ENCODE measurements at places on chromosomes 5 and 9.

GRCh38 chr9:83062651-83063527 is at the start of gene RASEF:
RASEF (minus strand) TSS chr9:83063142; CDS start chr9:83062867, 275 bp downstream.
- no peak for DNase-seq

GRCh38 chr9:113574441-113575262 is 111.1 kb downstream of the RGS3 start:
- no peak for DNase-seq

GRCh38 chr5:141439411-141440141 is 9.3 kb downstream of the PCDHGA12 start:
- no peak for DNase-seq

GRCh38 chr9:99000476-99001395 is 57.0 kb downstream of the COL15A1 start:
- peak; percentile 17 for DNase-seq

- DNase-seq = no peak
Observed at GRCh38 chr9:7146582-7146981, 388.8 kb downstream of the KDM4C start.

DNA sequence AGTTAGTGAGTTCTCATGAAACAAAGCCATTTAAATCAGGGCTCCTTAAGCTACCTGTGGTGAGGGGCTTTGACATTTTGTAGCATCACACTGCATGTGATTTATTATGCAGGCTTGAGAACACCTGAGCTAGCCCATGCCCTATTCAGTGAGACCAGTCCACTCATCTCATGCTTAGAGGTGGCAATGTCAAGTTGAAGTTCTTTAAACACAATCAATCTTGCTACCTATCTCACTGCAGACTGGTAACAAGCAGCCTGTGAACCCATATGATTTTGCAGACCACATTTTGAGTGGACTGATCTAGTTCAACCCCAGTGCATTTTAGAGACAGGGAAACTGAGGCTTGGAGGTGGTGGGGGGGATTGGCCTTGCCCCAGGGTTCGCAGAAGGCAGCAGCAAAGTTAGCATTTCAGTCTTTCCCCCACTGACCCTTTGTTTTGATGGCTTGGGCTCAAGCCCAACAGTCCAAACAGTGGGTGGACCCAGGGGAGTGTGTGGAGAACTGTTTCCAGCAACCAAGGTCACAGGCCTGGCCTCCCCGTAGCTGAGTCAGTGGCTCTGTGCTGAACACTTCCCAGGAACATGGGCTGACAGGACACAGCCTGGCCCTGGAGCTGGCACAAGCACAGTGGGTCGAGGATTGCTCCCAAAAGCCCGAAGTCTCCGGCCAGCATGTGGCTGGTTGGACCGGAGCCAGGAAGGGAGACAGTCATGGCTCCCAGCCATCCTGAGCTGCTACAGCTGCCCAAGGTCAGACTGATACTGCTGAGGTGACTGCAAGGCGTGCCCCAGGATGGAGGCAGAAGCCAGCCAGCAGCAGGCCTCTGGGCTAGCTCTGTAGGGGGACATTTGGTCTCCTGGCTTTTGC is 95.3 kb downstream of the RGS3 start:
- DNase-seq = no peak

DNA sequence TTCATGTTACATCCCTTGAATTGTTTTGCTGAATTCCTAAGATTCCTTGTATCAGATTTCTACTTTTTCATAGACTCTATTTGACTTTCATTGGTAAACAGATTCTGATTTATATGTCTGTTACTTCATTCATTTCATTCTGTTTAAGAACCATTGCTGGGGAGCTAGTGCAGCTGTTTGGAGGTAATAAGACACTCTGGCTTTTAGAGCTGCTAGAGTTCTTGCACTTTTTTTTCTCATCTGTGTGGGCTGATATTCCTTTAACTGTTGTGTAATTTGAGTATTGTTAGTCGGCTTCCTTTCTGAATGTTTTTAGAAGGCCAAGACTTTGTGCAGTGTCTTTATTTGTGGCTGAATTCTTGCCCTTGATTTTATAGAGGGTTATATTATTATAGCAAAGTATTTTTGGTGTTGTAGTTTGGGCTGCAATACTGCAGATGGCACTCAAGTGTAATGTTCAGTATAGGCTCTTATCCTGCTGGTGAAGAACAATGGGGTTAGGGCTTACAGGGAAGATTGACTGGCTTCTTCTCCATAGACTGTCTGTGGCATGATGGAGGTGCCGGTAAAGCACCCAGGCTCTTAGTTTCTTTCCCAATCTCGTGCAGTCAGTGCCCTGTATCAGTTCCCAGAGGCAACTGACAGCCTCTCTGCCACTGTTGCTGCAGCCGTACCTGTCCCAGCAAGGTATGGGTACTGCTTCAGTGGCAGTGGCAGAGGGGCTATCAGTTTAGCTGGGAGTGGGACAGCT is 162.2 kb downstream of the OXCT1 start:
- no peak for DNase-seq

GRCh38 chr9:92066168-92066567 is 49.0 kb downstream of the SPTLC1 start:
- DNase-seq = no peak

GRCh38 chr5:167592114-167592513 is 699.3 kb upstream of the WWC1 start:
- no peak for DNase-seq

GRCh38 chr9:75462866-75463265 is 374.6 kb downstream of the OSTF1 start:
- no peak for DNase-seq

DNA sequence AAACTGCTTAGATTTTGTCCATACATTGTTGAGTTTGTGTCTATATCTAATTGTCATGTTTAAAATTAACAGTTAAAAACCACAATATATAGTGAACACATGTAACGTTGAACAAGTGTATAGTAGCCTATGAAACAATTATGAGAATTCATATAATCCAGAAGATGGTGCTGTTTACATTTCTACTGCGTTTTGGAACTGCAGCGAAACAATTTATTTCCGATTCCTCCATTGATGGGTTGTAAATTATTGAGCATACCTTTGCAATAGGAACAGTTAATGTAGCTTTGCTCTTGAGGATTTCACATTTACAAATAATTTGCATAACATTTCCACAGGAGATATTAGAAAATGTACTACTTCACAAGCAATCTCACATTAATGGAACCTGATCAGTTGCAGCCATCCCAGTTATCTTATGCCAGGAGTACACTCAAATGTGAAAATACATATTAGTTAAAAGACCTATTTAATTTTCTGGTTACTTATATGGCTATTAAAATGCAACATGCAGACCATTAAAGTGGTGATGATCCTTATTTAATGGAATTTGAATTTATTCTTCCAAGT is 411.8 kb downstream of the CDH10 start:
- DNase-seq = no peak

DNA sequence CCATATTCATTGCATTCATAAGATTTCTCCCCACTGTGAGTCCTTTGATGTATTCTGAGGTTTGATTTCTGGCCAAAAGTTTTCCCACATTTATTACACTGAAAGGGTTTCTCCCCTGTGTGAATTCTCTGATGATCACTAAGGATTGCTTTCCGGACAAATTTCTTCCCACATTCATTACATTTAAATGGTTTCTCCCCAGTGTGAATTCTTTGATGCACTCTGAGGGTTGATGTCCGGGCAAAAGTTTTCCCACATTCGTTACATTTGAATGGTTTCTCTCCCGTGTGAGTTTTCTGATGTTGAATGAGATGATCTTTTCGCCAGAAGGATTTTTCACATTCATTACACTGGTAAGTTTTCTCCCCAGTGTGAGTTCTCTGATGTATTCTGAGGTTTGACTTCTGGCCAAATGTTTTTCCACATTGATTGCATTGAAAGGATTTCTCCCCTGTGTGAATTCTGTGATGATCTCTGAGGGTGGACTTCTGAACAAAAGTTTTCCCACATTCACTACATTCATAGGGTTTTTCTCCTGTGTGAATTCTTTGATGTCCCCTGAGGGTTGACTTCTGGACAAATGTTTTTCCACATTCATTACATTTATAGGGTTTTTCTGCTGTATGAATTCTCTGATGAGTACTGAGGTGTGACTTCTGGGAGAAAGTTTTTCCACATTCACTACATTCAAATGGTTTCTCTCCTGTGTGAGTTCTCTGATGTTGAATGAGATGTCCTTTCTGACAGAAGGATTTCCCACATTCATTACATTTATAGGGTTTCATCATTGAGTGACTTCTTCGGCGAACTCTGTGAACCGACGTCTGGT is 18.8 kb downstream of the ZNF510 start:
- no peak for DNase-seq

DNA sequence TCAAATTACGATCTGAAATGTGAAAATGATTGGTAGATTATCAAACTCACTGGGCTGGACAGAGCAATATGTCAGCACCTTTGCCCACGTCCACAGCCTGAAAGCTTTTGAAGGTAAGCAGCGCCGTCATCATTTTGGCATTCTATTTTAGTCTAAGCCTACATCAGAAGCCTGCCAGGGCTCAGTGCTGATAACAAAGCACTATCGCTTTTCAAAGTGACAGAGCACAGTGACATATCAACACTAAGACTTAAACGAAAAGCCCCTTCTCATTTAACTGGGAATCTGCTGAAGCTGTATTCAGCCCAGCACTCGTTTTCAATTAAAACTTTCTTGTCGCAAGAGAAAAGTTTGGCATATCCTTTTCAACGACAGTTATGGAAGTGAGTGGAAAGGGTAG is 1076.3 kb downstream of the PTPRD start:
- no peak for DNase-seq

GRCh38 chr9:131178926-131179325 is 53.5 kb downstream of the NUP214 start:
- DNase-seq = no peak

All from stimulated activated CD4-positive, alpha-beta T cell treated with anti-CD3 and anti-CD28 coated beads, Interleukin-1b, Interleukin-23, amount 100 ng/mL, for 1 hour (primary cell).